ENCODE measurements at places on chromosomes 7 and 10. TPM values are rescaled to one million over a fixed set of nuclear protein-coding genes. Genes with fewer than 3 reads are reported as not detected.
A peak's percentile ranks its signal among the peaks of the same experiment; 100 is the strongest.

DNA sequence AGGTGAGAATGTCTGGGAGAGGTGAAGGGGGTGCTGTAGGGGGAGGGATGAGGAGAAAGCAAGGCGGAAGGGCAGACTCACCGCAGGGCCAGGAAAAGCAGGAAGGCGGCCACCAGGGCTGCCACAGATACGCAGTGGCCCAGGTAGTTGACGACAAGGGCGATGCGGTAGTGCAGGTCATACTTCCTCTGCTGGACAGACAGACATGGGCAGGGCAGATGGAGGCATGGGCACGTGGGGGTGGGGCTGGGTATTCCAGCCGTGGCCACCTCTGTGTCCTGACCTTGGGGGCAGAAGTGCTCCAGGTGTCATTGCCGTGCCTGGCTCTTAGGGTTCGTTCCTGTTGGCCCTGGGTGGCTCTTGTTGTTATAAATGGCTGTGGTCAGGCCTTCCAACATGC, 16.8 kb downstream of the CRHR2 start:
- DNase-seq = no peak

DNA sequence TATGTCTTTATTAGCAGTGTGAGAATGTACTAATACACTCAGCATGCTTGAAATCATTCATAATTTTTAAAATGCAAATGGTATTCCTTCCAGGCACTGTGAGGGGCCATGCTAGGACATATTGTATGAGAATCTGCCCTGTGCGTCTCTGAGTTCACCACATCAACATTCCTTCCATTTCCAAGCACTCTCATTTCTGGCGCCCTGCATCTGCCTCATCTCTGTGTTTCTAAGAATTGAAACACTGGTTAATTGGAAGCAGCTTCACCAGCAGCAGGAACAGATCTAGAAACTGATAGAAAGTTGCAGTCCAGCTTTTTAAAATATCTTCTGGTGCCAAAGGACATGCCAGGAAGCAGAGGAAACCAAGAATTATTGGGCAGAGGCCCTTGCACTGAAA, 555.9 kb upstream of the DPP6 start:
- DNase-seq = no peak

DNA sequence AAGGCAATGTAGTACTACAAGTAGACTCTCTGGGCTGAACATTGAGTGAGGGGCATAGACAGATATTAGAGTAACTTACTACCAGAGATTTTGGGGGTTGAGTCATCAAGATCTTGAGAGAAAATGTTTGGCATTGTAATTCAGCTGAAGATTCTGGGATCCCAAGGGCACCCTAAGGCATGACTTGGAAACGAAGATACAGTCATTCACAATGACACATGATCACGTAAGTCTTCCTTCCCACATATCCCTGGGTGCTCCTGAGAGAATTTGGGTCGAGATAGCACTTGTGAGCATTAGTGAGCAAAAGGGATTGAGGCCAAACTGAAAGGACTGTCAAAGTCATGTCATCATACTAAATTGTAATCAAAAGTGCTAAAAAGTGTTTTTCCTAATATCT, 192.5 kb upstream of the PCLO start:
- DNase-seq = no peak

GRCh38 chr10:98367604-98368451, 47.2 kb downstream of the PYROXD2 start:
- DNase-seq = no peak

DNA sequence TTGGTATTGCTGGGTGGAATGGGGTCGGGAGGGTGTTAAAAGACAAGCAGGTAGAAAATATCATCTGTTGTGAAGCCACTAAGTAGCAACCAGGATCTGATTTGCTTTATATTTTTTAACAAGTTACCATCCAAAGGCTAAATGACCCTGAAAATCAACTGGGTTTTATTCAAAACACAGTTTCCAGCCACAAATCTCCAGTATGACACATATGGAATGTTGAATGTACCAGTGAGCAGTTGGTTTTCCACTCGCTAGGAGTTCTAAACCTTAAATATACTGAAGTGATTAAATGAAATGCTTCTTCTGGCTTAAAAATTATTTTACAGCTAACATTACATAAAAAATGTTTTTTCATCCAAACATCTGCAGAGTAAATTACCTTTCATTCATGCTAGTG, 112.5 kb downstream of the PDE1C start:
- no peak for DNase-seq

DNA sequence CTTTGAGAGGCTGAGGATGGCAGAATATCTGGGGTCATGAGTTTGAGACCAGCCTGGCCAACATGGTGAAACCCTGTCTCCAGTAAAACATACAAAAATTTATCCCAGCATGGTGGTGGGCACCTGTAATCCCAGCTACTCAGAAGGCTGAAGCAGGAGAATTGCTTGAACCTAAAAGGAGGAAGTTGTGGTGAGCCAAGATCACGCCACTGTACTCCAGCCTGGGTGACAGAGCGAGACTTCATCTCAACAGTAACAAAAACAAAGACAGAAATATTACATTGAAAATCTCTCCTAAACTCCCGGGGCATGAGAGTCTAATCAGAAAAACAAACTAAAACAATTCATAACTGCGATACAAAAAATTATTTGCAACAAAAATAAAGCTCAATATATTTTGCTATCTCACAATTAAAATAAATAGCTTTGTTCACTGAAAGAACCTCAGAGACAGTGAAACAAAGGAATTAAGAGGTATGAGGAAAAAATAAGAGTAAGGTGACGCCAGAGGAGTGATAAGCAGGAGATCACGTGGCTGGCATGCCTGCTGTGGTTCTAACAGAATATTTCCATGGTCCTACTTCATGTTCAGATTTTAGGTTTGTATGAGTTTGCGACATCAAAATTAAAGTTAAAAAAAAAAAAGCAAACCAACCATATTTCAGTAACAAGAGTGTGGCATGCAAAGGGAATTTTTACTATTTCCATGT, 527.7 kb upstream of the POM121L12 start:
- no peak for DNase-seq

DNA sequence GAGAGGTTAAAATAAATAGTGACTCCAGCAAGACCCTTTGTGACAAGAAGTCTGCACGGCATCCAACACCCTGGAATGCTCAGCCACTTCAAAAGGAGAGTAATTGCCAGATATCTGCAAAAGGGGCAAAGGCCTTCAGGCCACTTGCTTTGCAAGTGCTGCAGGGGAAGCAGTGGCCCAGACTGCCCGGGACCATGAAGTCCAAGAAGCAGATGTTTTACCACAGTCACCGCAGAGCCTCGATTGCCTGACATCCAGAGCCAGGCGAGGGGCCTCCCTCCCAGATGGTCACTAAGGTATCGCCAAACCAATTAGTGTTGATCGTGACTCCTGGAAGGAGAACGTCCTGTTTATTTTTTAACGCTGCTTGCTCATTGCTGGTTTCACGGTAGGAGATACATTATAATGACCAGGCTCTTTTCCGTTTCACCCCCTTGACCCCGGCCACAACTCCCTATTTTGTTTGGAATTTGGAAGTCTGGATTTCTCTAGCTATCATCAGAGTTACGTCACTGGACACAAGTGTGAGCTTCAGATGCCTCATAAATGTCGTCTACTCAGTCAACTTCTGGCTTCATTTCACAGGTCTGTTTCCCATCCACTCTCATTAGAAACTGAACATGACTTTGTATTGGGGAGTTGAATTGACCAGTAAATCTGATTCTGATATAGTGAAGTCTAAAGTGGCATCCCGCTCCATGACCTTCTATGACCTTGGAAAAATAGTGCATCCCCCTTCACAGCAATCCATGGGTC, 276.2 kb downstream of the WDR11 start:
- DNase-seq = no peak

DNA sequence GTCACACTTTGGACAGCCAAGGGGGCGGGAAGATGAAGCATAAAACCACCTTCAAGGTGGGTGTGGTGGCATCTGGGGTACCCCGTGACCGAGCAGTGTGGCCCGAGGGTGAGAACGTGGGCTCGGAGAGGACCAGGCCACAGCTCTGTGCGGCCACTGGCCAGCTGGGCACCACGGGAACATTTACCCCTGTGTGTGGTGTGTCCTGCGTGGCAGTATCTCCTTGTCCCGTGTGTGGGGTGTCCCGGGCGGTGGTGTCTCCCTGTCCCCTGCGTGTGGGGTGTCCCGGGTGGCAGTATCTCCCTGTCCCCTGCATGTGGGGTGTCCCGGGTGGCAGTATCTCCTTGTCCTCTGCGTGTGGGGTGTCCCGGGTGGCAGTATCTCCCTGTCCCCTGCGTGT, 570.3 kb downstream of the DNAJB6 start:
- DNase-seq = no peak

DNA sequence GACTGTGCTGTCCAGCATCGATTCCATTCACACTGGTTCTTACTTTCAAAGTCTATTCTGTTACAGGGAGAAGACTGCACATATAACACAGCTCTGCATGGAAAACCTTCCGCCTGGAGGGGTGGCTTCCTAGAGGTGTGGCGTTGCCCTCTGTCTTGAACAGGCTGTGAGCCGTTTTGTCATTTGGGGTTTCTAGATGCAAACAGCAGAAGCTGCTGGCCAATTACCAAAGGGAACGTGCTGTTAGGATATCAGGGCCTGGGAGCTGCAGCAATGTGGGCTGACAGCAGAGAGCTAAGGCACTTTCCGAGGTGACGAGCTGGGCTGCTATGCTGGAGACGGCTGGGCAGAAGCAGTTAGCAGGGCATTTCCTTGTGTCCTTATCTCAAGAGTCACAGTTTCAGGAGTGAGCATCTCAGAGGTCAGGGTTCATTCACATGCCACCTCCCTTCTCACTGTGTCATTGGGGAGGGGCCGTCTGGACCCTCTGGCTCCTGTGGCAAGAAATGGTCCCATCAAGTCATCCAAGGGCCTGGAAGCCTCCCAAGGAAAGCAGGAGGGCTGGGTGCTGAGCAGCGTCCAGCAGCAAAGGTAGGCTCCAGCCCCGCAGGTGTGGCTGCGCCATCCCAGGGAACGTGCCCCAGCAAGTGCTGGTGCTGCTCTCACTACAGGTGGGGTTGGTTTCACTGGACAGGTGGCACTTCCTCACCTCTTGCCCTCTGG, 106.5 kb downstream of the WDR37 start:
- no peak for DNase-seq

- no peak for DNase-seq
Measured at GRCh38 chr10:69470463-69471384, 19.5 kb downstream of the TSPAN15 start.

GRCh38 chr7:22751341-22751740, 24.3 kb downstream of the IL6 start:
- DNase-seq = no peak

DNA sequence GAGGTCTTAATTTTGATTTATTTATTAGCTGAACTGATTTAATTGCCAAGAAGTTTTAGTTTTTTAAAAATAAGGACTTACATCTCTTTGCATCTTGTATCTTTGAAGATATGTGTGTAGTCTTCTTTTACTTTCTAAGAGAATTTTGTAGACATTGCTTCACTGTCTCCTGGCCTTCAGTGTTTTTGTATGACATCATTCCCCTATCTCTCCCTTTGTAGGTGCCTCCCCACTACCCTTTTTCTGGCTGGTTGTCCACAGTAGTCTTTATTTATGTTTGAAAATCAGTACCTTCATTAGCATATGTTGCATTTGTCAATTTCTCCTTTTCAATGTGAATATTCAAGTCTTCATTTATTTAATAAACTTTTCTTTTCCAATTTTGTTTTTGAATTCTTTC, 64.1 kb upstream of the RAB18 start:
- DNase-seq = no peak

- no peak for DNase-seq
Measured at GRCh38 chr10:18409599-18410397, 241.6 kb downstream of the NSUN6 start.

GRCh38 chr7:123070702-123071286, 75.3 kb upstream of the TAS2R16 start:
- DNase-seq = no peak

GRCh38 chr7:66205741-66206090, 582 bp downstream of the TPST1 start:
- DNase-seq = no peak

DNA sequence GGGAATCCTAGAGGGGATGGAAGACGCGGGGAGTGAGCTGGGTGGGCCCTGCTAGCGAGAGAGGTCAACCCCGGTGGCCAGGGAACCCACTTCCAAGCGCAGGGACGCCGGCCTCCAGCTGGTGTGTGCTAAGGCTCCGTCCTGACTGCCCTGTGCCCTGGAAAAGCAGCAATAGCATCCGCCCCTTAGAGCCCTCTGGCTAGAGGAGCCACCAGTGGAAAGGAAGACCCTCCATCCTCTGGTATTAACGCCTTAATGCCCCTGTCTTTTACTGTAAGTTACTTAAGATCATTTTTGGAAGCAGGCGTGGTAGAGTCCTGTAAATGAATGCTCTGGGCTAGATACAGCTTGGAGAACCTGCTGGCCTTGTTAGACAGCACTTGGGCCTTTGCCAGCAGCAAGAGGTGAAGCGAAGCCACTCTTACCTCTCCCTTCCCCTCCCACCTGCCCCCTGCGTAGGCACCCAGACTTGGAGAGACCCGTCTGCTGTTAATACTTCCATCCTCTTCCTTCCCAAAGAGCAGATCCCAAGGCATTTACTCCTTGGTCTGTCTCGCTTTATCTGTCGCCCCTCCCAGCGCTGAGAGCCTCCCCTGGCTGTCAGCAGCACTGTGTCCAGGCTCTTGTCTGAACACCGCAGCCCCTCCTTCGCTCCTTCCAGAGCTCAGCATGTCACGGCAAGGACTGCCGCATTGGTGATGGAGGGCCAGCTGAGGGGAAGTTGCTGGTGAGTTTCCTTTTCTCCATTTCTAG, 4.6 kb downstream of the REPIN1 start:
- DNase-seq = no peak

- peak; percentile 6 for DNase-seq
Measured at GRCh38 chr7:152136686-152137085, 111.2 kb downstream of the GALNT11 start.

DNA sequence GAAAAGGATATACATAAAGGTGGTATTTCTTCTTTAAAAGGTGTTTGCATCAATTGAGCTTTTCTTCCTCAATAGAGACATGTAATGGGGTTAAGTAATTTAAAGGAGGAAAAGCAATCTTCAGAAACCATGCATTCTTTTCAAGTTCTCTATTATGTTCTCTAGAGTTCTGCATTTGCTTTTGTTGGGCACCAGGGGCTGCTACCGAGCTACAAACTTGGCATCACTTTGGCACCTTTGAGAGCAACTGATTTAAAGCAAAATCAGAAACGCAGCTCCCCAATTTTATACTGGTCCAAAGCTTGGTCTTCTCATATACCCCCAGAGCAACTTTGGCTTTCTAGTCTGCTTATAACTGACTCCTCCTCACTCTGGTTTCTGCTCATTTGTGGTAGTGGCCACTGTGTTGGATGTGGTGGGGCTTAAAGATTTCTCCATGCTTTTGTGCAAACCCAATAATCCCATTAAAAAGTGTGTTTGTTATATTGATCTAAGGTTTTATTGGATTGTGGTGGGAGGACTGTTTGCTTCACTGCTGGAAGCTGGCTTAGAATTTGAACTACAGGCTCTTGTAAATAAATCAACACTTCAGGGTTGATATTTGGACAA, 712.1 kb downstream of the PHTF2 start:
- DNase-seq = no peak

GRCh38 chr10:50392966-50393718, 141.8 kb upstream of the ASAH2 start:
- no peak for DNase-seq

GRCh38 chr7:44236333-44236728, 35.6 kb downstream of the YKT6 start:
- DNase-seq = no peak

Gene TET1
- 0.53 TPM for polyA plus RNA-seq

Gene TEX47
- polyA plus RNA-seq = not detected

Gene KAZALD1
- polyA plus RNA-seq = 5.9 TPM

Gene TUBAL3
- polyA plus RNA-seq = 0.05 TPM

Gene NRG3
- polyA plus RNA-seq = 0.08 TPM

Gene OPN1SW
- polyA plus RNA-seq = not detected

Gene ADCY1
- 1.2 TPM for polyA plus RNA-seq

Gene MBL2
- 0.05 TPM for polyA plus RNA-seq

Gene ACSM6
- 0.42 TPM for polyA plus RNA-seq

Gene GIMAP6
- polyA plus RNA-seq = 30.3 TPM

Gene FRAT1
- 3.2 TPM for polyA plus RNA-seq

Data from urinary bladder (tissue), 4 donors.